ENCODE measurements at places on chromosomes 12 and 14. TPM values are rescaled to one million over a fixed set of nuclear protein-coding genes. Genes with fewer than 3 reads are reported as not detected.

GRCh38 chr12:11584221-11584855 is 65.1 kb upstream of the ETV6 start:
- no peak for DNase-seq

DNA sequence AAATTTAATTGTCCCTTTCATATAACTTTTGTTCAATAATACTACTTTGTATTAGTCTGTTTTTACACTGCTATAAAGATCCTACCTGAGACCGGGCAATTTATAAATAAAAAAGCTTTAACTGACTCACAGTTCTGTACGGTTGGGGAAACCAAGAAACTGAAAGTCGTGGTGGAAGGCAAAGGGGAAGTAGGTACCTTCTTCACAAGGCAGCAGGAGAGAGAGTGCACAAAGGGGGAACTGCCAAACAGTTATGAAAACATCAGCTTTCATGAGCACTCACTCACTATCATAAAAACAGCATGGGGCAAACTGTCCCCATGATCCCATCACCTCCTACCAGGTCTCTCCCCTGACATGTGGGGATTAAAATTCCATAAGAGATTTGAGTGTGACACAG is 1069.0 kb downstream of the FSCB start:
- DNase-seq, result no peak

The LRIG3 gene
- 6.1 TPM for total RNA-seq

The A2M gene
- total RNA-seq, result 588 TPM

- no peak for DNase-seq
Measured at GRCh38 chr14:51079489-51079888, 15.4 kb downstream of the TRIM9 start.

The C12orf60 gene
- total RNA-seq, result 2.5 TPM

DNA sequence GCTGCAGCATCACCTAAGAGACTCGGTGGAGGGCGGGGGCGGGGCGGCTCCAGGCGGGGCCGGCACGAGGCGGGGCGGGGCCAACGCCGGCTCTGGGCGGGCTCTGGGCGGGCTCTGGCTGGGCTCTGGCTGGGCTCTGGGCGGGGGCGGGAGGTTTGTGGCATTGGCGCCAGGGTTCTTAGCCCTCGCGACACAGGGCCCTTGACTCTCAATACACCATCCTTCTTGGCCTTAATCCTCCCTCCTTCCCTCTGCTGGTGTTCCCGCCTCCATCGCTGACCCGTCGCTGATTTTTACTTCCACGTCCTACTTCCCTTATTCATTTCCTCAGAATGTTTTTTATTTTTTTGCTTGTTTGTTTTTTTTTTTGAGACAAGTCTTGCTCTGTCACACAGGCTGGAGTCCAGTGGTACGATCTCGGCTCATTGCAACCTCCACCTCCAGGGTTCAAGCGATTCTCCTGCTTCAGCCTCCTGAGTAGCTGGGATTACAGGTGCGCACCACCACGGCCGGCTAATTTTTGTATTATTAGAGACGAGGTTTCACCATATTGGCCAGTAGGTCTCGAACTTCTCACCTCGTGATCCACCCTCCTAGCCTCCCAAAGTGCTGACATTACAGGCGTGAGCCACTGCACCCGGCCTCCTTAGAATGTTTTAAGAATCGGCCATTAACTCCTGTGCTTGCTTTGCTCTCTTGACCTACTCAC is at the start of gene BLTP3B:
TSS of gene BLTP3B (minus strand) at position 24 of the 709 bp plus-strand sequence. CDS start 239 bp downstream, outside the sequence.
- peak; percentile 96 for DNase-seq

GRCh38 chr14:65599375-65599774 is 186.8 kb downstream of the FUT8 start:
- no peak for DNase-seq

- DNase-seq, result no peak
Measured at GRCh38 chr14:68730811-68731425, 61.9 kb downstream of the ZFP36L1 start.

DNA sequence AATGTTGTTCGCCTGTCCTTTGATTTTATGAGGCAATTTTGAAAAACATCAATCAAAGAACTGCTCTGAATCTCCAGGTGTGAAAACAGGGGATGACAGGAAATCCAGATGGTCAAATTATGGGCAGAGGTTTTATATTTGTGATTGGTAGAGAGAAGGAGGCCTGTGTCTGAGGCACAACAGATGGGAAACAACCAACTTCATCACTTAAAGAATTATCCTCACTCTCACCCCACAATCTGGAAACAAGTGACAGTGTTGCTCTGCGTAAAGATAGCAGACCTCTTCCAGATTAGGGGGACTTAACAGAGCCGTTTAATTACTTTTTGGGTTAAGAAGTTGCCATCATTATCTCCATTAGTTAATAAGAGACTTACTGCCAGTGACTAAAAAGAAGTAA is 64.1 kb upstream of the EGLN3 start:
- DNase-seq, result no peak

The PHETA1 gene
- 18.6 TPM for total RNA-seq

GRCh38 chr14:104680806-104681688 is 8.4 kb upstream of the INF2 start:
- DNase-seq, result no peak

- DNase-seq, result no peak
Measured at GRCh38 chr12:92302041-92302829, 156.6 kb upstream of the BTG1 start.

GRCh38 chr12:86228656-86229055 is 27.5 kb downstream of the MGAT4C start:
- no peak for DNase-seq

The GLIPR1L1 gene
- not detected for total RNA-seq

The INSM2 gene
- total RNA-seq, result not detected

The FAM186B gene
- 0.48 TPM for total RNA-seq

DNA sequence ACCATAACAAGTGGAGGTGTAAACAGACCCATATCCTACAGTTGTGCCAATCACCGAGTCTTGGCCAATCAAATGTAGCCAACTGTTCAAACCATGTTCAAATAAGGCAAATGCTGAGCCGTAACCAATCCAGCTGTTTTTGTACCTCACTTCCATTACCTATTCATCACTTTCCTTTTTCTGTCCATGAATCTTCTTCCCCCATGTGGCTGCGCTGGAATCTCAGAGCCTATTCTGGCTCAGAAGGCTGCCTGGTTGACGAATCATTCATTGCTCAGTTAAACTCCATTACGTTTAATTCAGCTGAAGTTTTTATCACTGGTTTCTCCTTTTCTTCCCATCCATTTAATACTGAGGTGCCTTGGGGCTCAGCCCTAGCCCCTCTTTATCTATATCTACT is 71.1 kb downstream of the TBC1D30 start:
- no peak for DNase-seq

- no peak for DNase-seq
Measured at GRCh38 chr14:59320763-59321625, 132.5 kb downstream of the DAAM1 start.

DNA sequence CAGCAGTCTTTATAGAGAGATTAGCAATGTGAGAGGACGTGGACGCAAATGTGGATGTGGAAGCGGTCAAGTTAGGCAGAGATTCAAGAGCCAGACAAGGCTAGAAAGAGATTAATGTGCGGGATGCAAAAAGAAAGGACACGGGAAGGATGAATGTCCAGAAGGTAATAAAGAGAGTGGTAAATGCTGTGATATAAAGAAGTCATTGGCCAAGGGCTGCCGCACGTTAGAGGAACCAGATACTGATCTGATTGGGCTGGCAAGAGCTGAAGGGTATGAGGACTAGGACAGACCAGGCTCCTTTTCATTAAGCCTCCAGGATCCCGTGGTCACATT is 59.5 kb downstream of the DHRS2 start:
- DNase-seq, result no peak

GRCh38 chr12:27210187-27210586 is 33.9 kb upstream of the STK38L start:
- no peak for DNase-seq

- DNase-seq, result no peak
Measured at GRCh38 chr12:54981796-54982195, 2.8 kb downstream of the TESPA1 start.

GRCh38 chr12:2231011-2231595 is 178.3 kb downstream of the CACNA1C start:
- no peak for DNase-seq

The CINP gene
- 24.5 TPM for total RNA-seq

DNA sequence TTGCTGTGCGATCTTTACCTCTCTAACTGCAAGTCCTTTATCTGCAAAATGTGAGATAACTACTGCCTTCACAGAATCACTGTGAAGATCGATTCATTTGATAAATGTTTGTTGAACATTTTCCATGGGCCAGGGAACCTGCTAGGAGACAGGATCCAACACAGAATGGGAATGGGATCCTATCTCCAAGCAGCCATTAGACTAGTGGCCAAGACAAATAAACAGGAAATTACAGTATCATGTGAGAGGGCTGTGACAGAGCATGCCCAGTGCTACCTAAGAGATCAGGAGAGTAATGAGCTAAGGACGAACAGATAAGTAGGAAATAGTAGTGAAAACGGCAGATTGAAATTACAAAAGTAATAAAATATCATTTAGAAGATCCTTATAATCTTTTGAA is 105.7 kb downstream of the GRIN2B start:
- no peak for DNase-seq

The NR2C1 gene
- total RNA-seq, result 34.6 TPM

- DNase-seq, result no peak
Measured at GRCh38 chr12:108181095-108181454, 52.0 kb downstream of the WSCD2 start.

The TMEM30B gene
- total RNA-seq, result 5.2 TPM

DNA sequence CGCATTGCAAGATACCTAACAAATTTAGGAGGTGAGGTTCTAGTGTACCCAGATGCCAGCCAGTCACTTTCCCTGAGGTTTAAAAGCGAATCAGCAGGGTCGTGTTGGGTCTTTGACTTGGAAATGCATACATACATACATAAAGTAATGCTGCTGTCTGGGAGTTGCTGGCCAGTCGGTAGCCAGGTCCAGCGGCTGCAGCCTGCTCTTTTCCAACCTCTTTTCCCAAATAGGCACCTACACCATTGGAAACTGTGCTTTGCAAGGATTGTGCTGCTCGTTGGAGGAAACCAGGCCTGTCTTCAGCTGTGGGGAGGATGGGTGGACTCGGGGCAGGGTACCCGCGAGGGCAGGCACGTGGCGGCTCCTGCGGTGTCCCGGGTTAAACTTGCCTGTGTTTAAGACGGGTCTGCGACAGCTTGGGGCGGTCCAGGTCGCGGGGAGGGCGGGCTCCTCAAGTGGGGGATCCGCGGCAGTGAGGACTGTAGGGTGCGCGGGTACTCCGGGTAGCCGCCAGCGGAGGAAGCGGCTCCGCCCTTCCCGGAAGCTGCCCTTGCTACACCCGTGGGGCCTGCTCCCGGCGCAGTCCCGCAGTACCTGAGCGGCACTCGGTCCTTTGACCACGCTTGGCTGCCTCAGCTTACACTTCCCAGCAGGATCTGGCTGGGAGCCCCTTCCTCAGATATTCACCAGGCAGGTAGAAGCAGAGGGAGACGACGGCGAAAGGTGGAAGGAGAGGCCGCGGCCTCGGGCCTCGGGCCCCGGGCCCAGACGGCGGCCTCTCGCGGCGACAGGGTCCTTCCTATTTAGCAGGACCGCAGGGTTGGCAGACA is 2.7 kb downstream of the TTC6 start:
- no peak for DNase-seq

The AHNAK2 gene
- total RNA-seq, result 4.6 TPM

- no peak for DNase-seq
Measured at GRCh38 chr12:48859607-48860006, 6.1 kb downstream of the RND1 start.

The APPL2 gene
- total RNA-seq, result 15.6 TPM

- DNase-seq, result no peak
Measured at GRCh38 chr14:105568859-105569766, 42.7 kb downstream of the TMEM121 start.

The CPNE8 gene
- 6.1 TPM for total RNA-seq

DNA sequence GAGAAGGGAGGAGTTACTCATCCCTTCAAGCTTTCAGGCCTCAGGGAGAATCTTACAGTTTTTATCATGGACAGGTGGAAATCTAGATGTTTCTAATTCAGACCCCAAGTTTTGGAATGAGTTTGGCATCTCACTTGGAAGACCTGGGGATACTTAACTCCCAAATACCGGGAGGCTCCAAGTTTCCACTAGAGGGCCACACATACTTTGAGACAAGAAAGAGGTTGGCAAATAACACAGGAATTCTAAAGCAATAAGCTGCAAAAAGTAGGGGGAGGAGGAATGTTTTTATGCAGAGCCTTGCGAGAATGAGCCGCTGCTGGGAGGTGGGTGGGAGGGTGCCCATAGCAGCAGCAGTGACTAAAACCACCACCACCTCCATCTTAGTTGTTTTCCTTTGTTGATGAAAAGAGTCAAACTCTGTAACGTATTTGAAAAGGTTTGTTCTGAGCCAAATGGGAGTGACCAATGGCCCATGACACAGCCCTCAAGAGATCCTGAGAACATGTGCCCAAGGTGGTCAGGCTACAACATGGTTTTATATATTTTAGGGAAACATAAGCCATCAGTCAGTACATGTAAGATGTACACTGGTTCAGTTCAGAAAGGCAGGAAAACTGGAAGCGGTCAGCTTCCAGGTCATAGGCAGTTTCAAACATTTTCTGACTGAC is 34.2 kb upstream of the RNASE1 start:
- DNase-seq, result no peak

The CS gene
- total RNA-seq, result 570 TPM
